ENCODE measurements at places on chromosomes 6 and 20.

GRCh38 chr6:170497841-170498301 is 55.2 kb downstream of the PSMB1 start:
- DNase-seq = no peak

DNA sequence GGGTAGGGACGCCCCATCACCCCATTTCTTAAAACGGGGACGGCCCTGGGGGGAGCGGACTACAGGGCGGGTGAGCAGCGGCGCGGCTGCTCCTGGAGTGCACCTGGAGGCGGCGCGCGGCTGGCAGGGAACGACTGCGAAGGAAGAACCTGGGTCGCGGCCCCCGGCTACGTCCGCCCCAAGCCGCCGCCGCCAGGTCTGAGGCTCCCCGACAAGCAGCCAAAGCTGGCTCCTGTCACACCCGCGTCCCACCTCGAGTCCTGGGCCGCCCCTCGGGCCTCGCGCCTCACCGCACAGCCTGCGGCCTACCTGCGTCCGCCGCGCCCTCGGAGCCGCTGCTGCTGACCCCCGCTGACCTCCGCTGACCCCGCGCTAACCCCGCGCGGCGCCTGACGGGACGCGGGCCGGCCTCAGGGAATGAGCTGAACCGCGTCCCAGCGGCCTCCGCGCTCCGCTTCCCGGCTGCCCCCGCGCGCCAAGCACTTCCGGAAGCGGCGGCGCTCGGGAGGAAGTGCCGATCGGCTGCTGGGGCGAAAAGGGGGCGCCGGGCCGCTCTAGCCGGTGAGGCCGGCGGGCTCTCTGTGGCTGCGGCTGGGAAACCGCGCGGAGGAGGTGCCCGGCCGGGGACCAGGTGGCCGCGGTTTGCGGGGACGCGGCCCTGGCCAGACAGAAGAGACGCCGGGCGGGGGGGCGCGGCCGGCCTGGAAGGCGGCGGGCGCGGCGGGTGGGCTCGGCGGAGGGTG is at the start of the genes ARFRP1 and ZGPAT:
ARFRP1 (minus strand) TSS at position 419 of the 743 bp plus-strand sequence. CDS start 885 bp downstream, outside the sequence.
ZGPAT (plus strand) TSS at position 482 of the 743 bp plus-strand sequence. CDS start 542 bp downstream, outside the sequence.
- peak; percentile 89 for DNase-seq

GRCh38 chr20:51739722-51740249 is 28.4 kb downstream of the ATP9A start:
- no peak for DNase-seq

DNA sequence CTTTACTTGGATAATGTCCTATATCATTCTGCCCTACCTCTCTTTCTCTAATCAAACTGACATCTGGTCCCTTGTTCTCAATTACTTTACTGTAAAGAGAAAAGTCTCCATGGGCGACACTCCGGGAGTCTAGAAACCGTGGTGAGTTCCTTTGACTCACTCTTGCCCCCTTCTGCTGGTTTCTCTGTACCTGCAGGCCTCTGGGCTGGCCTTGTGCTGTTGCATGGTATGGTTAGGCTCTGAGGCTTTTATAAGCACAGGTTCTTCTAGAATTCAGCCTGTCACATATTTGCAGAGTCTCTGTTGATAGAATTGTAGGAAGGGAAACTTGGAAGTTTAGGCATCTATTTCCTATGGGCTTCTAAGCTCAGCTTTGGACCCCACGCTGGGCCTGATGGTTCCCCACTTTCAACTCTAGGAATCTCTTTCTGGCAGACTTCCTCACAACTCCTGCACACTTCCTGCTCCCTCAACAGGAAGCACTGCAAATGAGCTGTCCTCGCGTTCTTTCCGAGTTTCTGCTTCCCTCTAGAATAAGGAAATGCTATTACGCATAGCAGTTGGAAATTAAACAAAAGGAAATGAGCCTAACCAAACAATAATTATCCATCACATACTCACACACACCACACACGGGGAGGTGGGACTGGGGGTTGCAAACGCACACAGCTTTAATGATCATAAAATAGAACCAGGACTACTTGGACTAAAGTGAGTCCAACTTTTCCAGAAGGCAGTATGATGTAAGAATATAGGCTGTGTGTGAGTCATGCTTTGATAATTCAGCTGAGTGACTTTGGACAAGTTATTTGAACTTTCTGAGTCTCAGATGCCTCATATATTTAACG is 683.3 kb downstream of the QKI start:
- no peak for DNase-seq

- DNase-seq = no peak
Measured at GRCh38 chr20:30286157-30286556, 971.3 kb upstream of the DEFB115 start.

- DNase-seq = no peak
Measured at GRCh38 chr6:13927203-13927602, 2.5 kb downstream of the RNF182 start.

GRCh38 chr6:14462135-14462534 is 344.6 kb downstream of the CD83 start:
- DNase-seq = no peak

- peak; percentile 63 for DNase-seq
Measured at GRCh38 chr20:49245921-49246740, 26.9 kb downstream of the DDX27 start.

GRCh38 chr6:37313723-37314486 is 39.9 kb upstream of the RNF8 start:
- no peak for DNase-seq

- peak; percentile 90 for DNase-seq
Measured at GRCh38 chr6:3159805-3160781, 2.7 kb upstream of the TUBB2A start.

DNA sequence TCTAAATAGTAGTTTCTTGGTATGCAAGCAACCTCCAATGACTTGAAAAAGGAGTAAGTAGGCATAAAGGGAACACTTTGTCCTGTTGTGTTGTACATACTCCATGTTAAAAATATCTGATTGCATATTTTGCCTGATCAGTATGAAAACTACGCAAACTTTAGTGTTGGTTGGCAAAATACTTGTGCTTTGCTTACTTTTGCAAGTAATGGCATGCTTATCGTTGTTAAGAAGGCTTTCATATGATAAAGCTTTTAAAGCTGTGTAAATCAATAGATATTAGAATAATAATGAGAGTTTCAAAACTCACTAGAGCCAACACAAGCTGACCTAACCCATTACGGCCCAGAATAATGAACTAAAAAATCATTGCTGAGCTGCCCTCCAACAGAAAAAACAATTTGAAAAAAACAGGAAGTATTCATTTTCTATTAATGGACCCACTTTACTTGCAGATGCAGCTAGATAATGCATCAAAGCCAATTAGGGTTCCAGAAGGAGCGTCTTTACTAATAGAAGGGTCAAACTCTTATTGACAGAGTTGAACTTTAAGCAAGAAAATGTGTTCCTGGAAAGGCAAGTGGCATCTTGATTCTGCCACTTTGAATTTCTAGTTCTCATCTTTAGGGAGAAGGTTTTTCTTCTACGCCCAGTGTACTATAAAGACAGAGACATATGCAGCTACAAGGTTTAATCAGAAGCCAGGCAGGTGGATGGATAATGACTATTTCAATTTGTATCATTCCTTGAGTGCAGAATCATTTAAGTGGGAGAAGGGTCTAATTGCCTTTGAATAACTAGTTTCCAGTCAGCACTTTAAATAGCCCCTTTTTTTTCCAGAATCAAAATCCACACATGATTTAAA is 82.2 kb downstream of the SNAP25 start:
- DNase-seq = no peak

- no peak for DNase-seq
Measured at GRCh38 chr6:11731423-11731822, 47.2 kb downstream of the ADTRP start.

DNA sequence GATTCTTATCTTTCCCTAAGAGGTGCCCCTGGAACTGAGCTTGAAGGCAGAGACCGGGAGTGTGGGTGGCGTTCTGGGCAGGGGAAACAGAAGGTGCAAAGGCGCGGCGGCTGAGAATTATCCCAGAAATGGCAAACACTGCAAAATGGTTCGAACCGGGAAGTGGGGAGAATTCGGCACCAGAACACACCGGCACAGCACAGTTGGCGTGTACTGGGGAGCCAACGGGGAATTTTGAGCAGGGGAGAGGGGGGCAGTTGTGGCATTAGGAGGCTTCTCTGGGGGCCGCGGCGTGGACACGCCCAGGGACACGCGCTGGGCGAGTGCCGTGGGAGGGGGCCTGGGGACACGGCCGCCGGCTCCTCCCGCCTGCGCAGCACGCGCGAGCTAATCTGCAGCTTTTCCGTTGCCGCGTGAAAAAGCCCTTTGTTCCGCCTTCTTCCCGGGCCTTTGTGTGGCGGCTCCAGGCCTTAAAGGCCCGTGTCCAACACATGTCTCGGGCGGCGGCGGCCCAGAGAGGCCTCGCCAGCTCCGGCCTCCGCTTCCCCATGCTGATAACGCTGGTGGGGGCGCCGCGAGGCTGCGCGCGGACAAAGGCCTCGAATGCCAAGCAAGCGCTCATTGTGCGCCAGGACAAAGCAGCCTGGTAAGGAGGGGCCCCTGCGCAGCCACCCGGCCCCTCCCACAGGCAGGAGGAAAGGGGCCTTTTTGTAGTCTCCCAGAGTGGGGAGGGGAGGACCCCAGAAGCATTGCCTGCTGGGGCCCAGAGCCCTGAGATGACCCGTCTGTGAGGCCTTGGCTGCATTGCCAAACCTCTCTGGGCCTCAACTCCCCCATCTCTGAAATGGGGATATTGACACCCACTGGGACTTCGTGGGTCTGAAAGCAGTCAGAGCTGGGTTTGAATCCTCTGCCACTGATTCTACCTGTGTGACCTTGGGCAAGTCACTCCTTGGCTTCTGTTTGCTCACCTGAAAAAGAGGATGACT is 82.8 kb downstream of the CD40 start:
- no peak for DNase-seq

GRCh38 chr6:113829696-113830045 is 27.5 kb upstream of the MARCKS start:
- no peak for DNase-seq

DNA sequence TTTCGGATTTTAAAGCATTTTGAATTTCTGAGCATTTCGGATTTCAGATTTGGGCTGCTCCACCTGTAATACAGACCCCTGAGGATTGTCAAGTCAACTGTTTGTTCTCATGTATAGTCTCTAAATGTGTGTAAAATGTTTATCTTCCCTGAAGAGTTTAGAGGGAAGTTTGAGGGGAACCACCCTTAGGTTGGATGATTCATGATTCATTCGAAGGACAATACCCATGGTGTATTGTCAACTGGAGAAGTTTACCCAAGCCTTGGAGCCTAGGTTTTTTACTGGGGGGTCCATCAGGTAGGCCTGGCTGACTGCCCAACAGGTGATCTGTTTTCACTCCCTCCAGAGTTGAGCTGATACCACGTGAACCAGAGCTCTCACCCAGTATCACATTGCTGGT is 18.9 kb downstream of the GSTA4 start:
- DNase-seq = no peak

GRCh38 chr20:32580970-32581838 is 3.9 kb downstream of the NOL4L start:
- DNase-seq = no peak

GRCh38 chr6:125919618-125920017 is 37.0 kb upstream of the HINT3 start:
- DNase-seq = no peak

DNA sequence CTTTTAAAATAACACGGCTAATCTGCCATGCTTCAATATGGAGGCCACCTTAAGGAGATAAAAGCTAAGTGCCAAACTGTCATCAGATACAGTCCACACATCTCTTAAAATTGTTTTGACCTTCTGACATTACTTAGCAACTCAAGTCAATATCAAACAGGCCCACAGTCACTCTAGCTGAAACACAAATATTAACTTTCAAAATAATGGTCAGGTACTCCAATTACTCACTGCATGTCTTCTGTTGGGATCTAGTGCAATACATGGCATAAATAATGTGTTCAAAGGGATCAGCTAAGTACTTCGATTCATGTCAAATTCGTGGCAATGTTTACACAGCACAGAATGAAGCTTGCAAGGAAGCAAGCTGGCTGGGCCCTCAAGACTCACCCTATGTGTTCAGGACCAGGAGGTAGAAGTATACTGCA is 133.9 kb upstream of the BEND6 start:
- DNase-seq = no peak

DNA sequence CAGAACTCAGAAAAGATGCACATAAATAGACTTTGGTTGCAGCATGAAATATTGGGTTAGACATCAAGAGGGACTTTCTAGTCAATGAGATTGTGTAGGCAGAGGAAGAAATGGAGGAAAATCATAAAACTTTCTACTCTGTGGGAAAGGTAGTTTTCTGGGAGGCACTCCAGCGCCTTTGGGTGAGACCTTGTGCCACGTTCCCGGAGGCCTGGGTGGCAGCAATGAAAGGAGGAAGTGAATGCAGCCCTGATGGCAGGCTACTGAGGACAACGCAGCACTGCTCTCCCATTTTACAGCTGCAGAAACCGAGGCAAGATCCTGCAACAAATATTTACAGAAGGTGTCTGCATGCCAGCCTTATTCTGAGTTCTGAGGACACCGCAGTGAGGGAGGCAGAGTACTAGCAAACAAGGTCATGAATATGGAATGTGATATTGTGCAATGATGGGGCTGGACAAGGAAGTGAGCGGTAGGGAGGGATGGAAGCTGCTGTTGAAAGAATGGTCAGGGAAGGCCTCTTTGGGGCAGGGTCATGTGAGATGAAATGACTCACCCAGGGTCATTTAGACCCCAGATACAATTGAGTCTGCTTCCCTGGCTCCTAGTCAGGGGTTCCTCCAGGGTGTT is 159.1 kb downstream of the TFAP2C start:
- no peak for DNase-seq

GRCh38 chr20:44544263-44544662 is 22.4 kb upstream of the SERINC3 start:
- DNase-seq = peak; percentile 85

GRCh38 chr20:33810259-33810658 is 889 bp upstream of the CHMP4B start:
- DNase-seq = no peak

DNA sequence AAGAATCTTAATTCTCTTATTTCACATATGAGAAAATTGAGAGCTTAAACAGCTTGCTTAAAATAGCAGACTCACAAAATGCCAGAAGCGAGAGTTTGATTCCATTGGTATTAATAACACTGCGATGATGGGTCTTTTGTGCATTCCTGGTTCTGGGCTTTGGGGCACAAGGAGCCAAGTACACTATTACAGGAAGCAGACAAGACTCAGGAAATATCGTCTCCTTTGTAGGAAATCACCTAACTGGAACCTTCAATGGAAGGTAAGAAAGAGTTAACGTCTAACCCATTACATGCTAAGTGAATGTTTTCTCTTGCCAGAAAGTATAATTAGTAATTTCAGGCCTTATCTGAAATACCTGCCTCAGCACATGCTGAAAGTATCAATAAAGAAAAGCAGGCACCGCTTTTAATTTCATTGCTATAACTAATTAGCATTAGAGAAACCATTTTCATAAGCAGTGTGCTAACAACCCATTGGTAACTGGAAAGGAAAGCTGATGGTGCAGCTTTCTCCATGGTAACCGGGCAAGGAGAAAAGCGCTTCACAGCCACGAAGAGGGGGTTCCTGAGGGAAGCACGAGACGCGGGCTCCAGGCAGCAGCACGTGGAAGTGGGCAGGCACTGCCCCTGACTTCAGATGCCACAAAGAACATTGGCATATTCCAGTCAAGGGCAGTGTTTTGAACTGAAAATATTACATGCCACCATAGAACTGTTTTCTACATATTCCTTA is 206.7 kb upstream of the AGPAT4 start:
- DNase-seq = no peak

GRCh38 chr6:11606332-11606731 is 68.8 kb downstream of the TMEM170B start:
- no peak for DNase-seq

Measured in hematopoietic multipotent progenitor cell treated with erythropoietin and hydrocortisone succinate and interleukin-3 and kit ligand, for 15 days (in vitro differentiated cells).